ENCODE measurements at places on chromosomes 6 and 20.

- DNase-seq = peak; percentile 47
Observed at GRCh38 chr6:134882426-134883038, 67.4 kb downstream of the ALDH8A1 start.

- DNase-seq = peak; percentile 68
Observed at GRCh38 chr20:49951151-49951550, 15.0 kb downstream of the RNF114 start.

DNA sequence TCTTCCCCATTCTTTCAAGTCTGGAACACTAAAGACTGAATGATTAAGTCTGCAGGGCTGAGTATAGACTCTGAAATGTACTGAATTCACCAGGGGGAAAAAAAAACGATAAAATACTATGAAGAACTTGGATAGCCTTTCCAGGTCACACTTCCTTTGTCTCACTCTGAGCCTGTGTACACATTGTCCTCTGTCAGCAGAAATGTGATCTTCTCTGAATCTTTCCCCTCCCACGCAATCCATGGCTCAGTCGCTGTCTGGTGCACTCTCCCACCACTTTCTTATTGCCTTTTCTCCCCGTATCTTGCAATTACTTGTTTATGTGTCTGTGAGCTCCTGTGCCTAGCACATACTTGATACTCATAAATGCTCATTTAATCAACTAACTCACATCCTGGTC, 212.6 kb upstream of the RSPO3 start:
- no peak for DNase-seq

- no peak for DNase-seq
Observed at GRCh38 chr20:50038574-50038991, 55.8 kb downstream of the SNAI1 start.

DNA sequence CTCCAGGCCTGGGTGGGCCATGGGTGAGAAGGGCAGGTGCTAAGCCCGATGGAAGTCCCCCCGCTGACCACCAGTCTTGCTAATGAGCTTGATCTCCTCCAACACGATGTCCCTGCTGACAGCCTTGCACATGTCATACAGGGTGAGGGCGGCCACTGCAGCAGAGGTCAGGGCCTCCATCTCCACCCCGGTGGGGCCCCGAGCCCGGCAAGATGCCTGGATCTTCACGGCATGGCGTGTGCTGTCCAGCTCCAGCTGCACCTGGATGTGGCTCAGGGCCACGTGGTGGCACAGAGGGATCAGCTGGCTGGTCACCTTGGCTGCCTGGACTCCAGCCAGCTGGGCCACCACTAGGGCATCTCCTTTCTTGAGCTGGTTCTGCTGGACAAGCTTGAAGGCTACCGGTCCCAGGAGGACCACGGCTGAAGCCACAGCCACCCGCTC, 27.9 kb downstream of the MOCS1 start:
- no peak for DNase-seq
